Activated T-helper 1 cell treated with Interleukin-2 at 50 U/mL for 16 hours (primary cell): ENCODE measurements at places on chromosomes 12 and 14.

DNA sequence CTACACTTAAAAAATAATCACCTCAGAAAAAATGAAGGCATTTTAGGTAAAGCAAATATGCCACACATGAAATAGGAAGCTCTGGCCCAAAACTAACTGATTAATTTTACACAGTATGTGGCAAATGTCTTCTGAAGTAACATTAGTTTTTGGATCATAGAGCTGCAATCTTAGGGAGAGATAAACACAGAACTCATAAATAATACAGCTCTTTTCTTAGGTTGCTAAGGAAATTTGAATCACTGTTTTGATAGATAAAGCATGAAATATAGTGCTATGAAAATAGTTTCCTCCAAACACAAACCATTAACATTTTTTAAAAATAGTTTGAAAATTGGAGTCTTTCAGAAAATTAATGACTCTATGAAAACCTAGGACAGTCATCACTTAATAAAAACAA, 15.0 kb downstream of the RASSF9 start:
- DNase-seq: no peak

- DNase-seq: no peak
Measured at GRCh38 chr14:84027351-84027750, 1502.6 kb upstream of the FLRT2 start.

- no peak for DNase-seq
Measured at GRCh38 chr12:104222976-104223375, 7.4 kb downstream of the TXNRD1 start.

DNA sequence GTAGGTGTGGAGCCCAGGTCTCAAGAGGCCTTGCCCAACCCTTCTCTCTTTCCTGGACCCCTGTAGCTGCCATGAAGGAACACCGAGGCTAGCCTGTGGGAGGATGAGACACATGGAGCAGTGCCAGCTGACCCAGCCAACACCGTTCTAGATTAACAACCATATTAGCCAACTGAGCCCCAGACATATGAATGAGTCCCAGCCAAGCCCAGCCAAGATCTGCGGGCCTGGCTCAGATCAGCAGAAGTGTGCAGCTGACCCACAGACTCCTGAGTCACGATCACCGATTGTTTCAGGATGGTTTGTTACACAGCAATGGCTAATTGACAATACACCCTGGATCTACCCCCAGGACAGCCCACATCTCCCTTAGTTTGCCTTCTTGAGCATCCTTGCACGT, 82.1 kb downstream of the NTF3 start:
- no peak for DNase-seq

- no peak for DNase-seq
Measured at GRCh38 chr12:59999291-59999690, 403.5 kb downstream of the SLC16A7 start.

GRCh38 chr12:121969726-121970125, 51.3 kb downstream of the CFAP251 start:
- DNase-seq: no peak

DNA sequence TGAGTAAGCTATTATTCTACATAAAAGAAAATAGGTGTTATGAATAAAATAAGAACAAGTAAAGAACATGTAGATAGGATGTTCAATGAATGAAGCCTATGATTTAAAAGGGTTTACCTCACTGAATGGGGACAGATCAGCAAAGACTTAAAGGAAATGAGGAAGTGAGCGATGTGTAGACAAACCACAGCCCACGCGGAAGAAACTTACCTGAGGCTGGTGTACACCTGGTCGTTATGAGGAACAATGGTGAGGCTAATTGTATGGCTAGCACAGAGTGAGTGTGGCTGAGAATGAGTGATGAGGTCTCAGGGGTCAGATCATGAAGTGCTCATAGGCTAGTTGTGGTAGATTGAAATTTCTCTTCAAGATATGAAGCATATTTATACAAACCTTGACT, 221.7 kb downstream of the ALG10B start:
- DNase-seq: no peak

GRCh38 chr12:55850893-55851292, 8.2 kb upstream of the MMP19 start:
- no peak for DNase-seq

DNA sequence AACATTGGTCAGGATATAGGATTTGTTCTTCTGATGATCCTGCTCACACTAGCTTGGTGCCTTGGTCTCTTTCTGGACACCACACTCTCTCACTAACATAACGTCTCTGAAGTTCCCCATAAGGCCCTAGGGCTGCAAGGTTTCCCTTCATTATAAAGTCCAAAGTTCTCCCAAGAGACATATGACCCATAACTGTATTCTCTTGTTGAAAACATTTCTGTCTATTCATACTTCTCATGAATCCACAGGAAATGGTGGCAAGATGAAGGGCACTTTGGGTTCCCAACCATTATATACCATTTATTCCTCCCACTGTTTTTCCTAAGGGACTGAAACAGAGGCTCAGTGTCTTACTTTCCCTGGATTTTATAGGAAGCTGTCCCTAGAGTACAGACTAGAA, 37.1 kb upstream of the KITLG start:
- DNase-seq: no peak

GRCh38 chr14:37615582-37616289, 20.3 kb downstream of the TTC6 start:
- DNase-seq: no peak

DNA sequence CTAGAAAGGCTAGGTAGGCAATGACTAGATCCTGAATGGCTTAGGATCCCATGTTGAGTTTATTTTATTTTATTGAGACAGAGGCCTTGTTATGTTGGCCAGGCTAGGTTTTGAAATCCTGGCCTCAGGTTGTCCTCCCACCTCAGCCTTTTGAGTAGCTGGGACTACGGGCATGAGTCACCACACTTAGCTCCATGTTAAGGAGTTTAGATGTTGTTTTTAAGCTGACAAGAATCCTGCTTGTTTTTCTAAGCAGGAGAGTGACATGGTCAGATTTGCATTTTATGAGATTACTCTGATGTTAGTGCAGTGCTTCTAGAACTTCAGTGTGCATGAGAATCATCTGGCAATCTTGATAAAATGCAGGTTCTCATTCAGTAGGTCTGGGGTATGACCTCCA, 14.5 kb downstream of the CCDC198 start:
- no peak for DNase-seq

GRCh38 chr12:58656254-58657009, 263.9 kb downstream of the LRIG3 start:
- no peak for DNase-seq

GRCh38 chr12:18998343-18999261, 130.9 kb upstream of the PLEKHA5 start:
- no peak for DNase-seq

DNA sequence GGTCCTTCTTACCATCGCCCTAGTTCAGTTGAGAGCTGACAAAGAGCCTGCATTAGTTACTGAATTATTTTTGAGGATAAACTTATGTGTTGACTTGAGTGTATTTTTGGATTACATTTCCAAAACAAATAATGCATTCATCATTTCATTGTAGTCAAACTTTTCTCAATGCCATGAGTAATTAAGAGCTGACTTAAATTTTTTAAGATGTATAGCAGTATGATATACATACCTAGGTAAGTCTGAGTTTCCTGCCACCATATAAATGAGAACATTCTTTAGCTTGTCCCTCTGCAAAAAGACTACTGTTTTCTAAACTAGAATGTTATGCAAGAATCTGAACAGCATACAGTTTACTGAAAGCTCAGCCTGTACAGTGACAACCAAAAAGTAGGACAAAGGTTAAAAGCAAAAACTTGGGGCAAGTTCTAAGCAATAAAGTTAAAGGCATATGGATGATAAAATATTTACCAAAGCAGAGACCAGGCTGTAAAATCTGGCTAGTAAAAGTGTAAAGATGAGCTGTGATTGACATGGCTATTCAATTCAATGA, 82.1 kb upstream of the FERMT2 start:
- DNase-seq: no peak

DNA sequence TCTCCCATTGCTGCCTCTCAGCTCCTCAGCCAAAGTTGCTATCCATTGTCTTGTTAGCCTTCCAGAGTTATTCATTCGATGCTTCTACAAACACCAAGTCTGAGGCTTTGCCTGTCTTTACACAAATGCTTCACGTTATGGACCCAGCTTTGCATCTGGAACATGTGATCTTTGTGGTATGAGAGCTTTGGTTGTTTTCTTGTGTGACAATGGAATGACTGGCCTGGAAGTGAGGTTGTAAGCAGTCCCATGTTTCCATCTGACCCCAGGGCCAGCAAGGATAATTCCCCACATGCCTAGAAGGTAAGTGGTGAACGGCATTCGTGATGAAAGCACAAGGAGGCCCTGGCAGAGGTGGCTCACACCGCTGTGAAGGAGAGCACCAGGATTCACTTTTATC, 866.7 kb upstream of the TMEM132C start:
- DNase-seq: no peak

- DNase-seq: no peak
Measured at GRCh38 chr14:65817011-65817410, 404.5 kb downstream of the FUT8 start.

DNA sequence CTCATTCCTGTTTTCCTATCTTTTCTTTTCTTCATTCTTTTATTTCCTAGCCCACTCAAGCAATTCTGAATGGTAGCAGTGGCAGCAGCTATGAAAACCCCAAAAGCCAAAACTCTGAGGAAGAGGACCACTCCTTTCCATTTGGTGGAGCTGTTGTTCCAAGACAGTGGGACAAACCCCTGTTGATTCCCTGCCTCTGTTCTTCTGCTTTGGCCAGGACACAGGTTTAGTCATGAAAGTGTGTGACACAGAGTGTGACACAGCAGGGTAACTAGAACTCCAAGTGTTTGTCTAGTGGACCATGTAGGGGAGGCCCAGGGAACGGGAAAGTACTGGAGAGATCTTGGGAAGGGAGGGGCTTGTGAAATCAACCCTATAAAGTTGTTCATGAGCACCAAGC, 71.1 kb downstream of the PTCSC3 start:
- DNase-seq: no peak

- no peak for DNase-seq
Measured at GRCh38 chr14:22530127-22530526, 58.9 kb downstream of the DAD1 start.

GRCh38 chr12:25320123-25321006, 69.6 kb upstream of the KRAS start:
- DNase-seq: no peak

- DNase-seq: no peak
Measured at GRCh38 chr14:78450669-78451318, 280.6 kb downstream of the NRXN3 start.

- DNase-seq: no peak
Measured at GRCh38 chr14:91817566-91818325, 49.6 kb downstream of the TC2N start.

DNA sequence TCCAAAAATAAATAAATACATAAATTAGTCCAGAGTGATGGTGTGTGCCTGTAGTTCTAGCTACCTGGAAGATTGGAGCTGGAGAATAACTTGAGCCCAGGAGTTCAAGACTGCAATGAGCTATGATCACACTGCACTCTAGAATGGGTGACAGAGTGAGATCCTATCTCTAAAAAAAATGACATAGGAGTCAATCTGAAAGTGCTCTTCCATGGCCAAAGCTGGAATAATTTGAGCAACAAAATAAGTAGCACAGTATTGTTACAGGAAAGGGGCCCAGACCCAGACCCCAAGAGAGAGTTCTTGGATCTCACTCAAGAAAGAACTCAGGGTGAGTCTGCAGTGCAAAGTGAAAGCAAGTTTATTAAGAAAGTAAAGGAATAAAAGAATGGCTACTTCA, 24.9 kb upstream of the SLC7A8 start:
- DNase-seq: no peak
